ENCODE measurements at places on chromosomes 16 and 17.
A peak's percentile ranks its signal among the peaks of the same experiment; 100 is the strongest.

GRCh38 chr17:21358682-21359482 is 17.3 kb upstream of the KCNJ12 start:
- DNase-seq: no peak

- DNase-seq: no peak
Measured at GRCh38 chr17:69928611-69929010, 146.4 kb upstream of the KCNJ16 start.

- DNase-seq: no peak
Measured at GRCh38 chr16:6684076-6684673, 648.5 kb upstream of the RBFOX1 start.

- no peak for DNase-seq
Measured at GRCh38 chr17:59491353-59492090, 73.9 kb upstream of the DHX40 start.

DNA sequence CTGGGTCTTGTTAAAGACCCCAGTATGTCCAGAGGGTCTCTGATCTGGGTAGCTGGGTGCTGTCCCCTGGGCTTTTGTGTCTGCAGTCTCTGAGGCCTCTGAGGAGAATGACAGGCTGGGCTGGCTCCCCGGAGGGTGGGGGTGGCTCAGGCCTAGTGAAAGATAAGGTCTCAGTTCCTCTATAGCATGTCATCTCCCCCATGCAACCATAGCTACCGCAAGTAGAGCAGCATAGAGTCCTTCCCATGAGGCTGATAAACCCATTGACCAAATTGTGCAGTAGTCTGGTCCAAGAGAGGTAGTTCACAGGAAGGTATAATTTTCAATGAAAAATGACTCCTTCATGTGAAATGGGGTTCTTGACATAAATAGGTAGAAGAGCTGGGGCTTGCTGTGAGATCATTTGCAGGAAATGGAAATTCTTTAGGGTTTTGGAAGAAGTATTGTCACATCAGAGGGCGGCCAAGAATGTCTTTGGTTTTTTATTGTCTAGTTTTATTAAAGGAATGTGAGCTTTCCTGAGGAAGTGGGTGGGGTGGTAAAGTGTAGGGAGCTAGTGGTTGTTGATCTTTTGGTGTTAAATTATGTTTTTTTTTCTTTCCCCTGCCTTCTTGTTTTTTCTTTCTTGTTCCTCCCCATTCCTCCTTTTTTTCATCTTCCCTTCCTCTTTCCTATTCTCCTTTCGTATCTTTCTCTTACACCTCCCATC is 21.0 kb downstream of the SLC7A6OS start:
- no peak for DNase-seq

- DNase-seq: no peak
Measured at GRCh38 chr16:86288716-86289294, 221.5 kb upstream of the FOXF1 start.

- peak; percentile 29 for DNase-seq
Measured at GRCh38 chr16:66293207-66293735, 73.2 kb upstream of the CDH5 start.

DNA sequence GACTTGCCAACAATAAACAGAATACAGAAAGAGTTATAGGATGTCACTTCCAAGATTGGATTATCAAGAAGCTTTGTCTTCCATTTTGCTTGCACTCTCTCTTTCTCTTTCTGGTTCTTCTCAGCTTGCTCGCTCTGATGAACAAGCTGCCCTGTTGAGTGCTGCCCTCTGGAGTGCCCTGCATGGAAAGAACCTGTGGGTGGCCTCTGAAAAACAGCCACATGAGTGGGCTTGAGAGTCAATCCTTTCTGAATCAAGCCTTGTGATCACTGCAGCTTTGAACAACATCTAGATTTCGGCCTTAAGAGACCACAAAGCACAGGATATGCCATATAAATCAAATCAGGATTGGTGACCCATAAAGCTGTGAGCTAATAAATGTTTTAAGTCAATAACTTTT is 185.1 kb downstream of the KIF2B start:
- DNase-seq: no peak

GRCh38 chr17:9670596-9670995 is 25.3 kb downstream of the USP43 start:
- no peak for DNase-seq

DNA sequence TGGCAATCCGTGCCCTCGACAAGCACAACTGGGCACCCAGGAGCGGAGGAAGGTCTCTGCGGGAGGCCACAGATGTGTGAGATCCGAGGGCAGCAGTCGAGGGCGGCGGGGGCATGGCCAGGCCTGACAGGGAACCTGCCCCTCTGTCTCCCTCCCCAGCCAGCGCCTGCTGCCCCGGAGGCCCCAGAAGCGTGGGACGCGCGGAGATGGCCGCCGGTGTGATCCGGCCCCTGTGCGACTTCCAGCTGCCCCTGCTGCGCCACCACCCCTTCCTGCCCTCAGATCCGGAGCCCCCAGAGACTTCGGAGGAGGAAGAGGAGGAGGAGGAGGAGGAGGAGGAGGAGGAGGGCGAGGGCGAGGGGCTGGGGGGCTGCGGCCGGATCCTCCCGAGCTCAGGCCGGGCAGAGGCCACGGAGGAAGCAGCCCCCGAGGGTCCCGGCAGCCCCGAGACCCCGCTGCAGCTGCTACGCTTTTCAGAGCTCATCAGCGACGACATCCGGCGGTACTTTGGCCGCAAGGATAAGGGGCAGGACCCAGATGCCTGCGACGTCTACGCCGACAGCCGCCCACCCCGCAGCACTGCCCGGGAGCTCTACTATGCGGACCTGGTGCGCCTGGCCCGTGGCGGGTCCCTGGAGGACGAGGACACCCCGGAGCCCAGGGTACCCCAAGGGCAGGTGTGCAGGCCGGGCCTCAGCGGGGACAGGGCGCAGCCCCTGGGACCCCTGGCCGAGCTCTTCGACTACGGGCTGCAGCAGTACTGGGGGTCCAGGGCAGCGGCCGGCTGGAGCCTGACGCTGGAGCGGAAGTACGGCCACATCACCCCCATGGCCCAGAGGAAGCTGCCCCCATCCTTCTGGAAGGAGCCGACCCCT is 1.7 kb downstream of the PERCC1 start:
- no peak for DNase-seq

DNA sequence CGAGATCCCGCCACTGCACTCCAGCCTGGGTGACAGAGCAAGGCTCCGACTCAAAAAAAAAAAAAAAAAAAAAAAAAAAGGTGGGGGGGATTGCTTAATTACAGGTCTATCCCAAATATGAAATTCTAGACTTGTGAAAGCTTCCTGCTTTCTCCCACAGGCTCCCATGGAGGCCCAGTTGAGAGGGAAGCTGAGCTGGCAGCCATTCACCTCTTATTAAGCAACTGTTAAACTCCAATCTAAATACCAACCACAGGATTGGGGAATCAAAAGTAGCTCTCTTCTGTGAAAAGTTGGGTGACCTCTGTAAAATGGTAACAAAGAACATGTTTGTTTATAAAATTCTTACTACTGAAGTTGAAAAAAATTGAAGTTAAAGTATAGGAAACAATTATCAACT is 45.8 kb upstream of the STAC2 start:
- no peak for DNase-seq

DNA sequence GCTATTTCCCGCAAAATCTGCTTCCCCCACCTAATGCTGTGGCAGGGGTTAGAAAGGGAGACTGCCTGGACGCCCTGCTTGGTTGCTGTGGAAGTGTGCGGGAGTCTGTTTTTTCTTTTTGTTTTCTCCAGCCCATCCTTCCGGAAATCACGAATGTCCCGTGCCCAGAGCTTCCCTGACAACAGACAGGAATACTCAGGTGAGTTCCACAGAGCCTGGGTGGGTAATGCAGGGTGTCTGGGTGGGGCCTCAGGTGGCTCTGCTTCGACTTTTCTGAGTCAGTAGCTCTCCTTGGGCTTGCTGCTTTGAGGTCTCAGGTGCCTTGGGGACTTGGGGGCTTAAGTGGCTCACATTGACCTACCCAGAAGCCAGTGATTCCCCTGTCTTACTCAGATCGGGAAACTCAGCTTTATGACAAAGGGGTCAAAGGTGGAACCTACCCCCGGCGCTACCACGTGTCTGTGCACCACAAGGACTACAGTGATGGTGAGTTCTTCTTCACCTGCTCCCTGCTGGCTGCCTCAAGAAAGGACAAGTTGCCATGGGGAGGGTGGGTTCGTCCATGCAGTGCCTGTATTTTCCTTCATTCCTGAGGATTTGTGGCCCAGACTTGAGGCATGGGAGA is 11.4 kb downstream of the LIMD2 start:
- DNase-seq: no peak

- DNase-seq: no peak
Measured at GRCh38 chr17:59914274-59914854, 21.4 kb downstream of the RPS6KB1 start.

DNA sequence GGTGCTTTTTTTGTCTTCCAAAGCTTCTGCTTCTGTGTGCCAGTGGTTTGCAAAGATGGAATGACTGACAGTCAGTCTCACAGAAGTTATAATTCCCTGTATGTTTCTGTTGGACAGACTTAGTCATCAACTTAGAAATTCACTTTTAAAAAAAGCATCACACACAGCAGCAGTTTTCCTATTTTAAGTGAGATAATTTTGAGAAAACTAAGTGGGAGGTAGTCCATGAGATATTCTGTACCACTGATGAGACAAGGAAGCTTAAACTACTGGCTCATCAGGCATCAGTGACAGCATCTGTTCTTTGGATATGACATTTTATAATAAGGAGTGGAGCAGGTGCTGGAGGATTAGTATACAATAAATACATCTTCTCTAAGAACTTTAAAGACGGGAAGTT is 20.0 kb downstream of the CNP start:
- no peak for DNase-seq
